ENCODE measurements at places on chromosomes 6 and 20.

DNA sequence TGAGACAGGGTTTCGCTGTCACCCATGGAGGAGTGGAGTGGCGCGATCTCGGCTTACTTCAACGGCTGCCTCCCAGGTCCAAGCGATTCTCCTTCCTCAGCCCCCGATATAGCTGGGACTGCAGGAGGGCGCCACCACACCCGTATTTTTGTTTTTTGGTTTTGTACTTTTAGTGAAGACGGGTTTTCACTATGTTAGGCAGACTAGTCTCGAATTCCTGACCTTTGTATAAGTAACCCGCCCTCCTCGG is 115.4 kb upstream of the BTN3A2 start:
- DNase-seq = no peak

- DNase-seq = peak; percentile 68
Measured at GRCh38 chr6:27592481-27593199, 119.7 kb upstream of the ZNF184 start.

DNA sequence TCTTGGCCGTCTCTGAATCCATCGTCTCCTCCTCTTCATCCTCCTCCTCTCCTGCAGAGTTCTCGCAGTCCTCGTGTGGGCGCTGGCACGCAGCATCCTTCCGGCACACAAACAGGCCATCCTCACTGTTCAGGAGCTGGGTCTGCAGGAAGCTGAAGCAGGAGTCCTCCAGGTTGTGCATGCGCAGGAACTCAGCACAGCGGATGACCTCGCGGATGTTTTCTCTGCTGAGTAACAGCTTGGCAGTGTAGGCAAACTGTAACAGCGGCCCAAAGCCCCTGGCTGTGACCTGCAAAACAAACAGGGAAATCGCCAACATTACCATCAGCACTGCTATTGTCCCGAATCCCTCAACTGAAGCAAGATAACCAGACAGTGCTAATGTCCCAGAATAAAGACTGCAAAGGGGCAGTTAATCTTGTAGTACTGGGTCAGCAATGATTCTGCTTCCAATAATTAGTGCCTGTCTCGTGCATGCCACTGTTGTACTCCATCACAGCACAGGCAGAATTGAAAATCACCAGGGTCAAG is 57.4 kb downstream of the GJA10 start:
- peak; percentile 80 for DNase-seq

- DNase-seq = no peak
Measured at GRCh38 chr20:57620274-57620990, at the start of gene ZBP1. TSS of gene ZBP1 (minus strand) at chr20:57620426. CDS start at chr20:57620295, 131 bp downstream.

DNA sequence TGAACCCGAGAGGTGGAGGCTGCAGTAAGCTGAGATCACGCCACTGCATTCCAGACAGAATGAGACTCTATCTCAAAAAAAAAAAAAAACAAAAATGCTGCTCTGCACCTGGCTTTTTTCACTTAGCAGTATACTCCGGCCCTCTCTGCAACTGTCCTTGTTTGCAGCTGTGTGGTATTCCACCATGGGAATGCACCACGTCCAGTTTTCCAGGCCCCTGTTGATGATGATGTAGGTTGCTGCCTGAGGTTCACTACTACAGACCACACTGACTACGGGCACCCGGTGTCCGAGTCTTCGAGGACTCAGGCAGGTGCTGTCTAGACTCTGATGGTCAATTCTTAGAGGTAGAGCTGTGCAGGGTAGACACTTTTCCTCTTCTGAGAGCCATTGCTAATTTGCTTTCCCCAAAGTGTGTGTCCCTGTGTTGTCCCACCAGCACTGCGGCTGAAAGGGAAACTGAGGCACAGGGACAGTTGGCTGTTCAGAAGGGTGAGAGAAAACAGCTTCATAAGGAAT is 56.5 kb downstream of the UBE2V1 start:
- DNase-seq = no peak

GRCh38 chr6:166419717-166420116 is 37.0 kb upstream of the MPC1 start:
- no peak for DNase-seq

DNA sequence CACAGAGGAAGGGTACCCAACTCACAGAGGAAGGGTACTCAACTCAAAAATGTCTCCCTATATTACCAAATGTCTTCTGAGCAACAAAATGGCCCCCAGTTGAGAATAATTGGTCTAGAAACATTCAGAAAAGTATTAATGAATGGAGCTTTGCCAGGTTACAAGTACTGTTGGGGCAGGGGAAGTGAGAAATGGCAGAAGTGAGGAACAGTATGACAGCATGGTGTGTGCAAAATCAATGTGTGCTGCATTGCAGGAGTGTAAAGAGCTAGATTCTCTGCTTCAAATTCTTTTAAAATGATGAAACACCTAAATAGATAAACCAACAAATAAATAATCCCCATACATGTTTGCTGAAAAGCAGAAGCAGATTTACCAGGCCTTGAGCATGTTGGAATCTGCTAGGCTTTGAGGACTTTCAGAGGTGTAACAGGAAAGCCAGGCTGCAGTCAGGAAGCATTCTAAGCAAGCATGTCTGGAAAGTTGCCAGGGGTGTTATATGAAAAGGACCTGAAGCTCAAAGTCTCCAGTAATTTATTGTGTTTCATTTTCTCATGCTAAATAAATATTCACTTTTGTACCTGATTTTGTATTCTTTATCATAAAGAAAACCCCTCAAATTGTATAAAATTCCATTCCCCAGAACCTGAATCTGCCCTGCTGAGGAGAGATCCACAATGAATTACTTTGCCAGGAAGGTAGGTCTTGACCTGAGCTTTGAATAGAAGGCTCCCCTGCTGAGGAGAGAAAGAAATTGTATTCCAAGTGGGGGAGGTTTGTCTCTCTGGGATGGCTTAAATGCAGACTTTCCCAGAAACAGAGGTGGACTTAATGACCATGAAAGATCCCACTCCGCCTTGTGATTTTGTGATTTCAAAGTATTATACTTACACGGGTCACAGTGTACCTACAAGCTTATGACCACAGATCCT is 265.0 kb upstream of the MARCKS start:
- peak; percentile 65 for DNase-seq

- DNase-seq = no peak
Measured at GRCh38 chr20:8132484-8133309, 631 bp downstream of the PLCB1 start.

DNA sequence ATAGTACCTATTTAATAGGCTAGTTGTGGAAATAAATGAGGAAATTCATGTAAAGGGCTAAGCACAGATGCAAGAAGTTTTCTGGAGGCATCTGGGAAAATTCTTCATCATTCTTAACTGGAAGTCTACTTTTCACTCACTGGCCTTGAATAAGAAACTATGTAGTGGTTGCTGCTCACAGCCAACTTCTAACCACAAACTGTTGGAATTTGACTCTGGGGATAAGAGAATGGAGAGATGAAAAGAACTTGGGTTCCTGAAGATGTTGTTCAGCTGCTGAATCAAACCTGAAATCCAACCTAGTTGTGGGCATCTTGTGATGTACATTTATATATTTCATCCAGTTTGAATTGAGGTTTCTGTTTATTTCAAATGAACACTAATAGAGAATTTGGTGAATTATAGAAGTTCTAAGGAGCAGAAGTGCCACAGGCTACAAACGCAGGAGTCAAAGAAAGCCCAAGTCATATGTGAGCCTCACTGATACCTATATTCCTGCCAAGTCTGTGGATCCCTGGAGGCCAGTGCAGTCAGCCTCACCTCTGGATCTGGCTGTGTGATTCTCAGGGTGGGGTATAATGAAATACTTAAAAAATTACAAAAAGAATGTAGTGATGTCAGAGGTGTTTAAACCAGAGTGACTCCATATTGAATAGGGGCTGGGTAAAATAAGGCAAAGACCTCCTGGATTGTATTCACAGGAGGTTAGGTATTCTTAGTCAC is 18.7 kb upstream of the MEI4 start:
- peak; percentile 93 for DNase-seq

DNA sequence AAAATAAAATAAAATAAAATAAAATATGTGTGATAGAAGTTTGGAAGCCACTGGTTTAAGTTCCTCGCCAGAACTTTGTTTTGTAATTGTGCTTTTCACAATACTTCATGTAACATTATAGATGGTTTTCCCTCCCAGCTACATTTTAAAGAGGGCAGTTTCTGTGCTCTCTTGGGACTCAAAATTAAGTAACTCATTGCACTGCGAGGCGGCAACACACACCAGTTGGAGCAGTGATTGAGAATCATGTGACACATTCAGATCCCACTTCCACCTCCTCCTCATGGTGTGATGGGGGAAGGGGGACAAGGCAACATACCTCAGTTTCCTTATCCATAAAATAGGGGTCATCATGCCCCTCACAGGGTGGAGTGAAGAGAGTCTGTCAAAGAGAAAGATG is 7.5 kb downstream of the C2 start:
- no peak for DNase-seq

GRCh38 chr6:18536591-18537055 is 149.5 kb downstream of the RNF144B start:
- DNase-seq = peak; percentile 2

DNA sequence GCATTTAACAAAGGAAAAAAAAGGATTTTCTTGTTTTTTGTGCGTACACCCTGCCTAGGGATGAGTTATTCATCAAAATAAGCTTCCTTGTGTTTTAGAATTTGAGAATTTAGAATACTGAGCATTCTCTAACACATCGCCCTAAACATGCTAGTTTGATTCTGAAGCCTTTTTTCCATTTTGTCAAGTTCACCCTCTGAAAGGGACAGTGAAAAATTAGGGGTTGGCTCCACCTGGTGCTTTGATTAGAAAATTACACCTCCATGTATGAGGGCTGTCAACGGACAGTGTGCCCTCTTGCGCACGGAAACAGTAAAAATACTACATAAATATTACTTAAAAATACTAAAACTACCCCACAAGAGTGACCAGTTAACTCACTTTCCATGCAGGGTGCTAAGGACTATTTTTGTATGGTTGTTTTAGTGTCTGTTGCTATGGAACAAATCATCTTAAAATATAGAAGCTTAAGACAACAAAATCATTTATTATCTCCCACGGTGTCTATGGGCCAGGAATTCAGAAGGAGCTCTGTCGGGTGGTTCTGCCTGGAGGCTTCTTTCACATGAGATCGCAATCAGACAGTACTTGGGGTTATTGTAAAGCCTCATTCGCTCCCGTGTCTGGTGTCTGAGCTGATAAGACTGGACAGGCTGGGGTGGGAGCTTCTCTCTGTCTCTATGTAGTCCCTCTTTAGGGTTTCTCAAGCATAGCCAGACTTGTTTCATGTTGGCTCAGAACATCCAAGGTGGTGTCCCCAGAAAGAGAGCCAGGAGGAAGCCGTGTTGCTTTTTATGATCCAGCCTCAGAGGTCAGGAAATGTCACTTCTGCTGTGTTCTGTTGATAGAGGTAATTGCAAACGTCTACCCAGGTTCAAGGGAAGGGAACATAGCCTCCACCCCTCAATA is 41.1 kb upstream of the TMEM170B start:
- DNase-seq = peak; percentile 92

GRCh38 chr20:53384392-53384791 is 209.2 kb downstream of the ZNF217 start:
- no peak for DNase-seq

- DNase-seq = peak; percentile 47
Measured at GRCh38 chr6:17905611-17906592, 81.5 kb downstream of the KIF13A start.

DNA sequence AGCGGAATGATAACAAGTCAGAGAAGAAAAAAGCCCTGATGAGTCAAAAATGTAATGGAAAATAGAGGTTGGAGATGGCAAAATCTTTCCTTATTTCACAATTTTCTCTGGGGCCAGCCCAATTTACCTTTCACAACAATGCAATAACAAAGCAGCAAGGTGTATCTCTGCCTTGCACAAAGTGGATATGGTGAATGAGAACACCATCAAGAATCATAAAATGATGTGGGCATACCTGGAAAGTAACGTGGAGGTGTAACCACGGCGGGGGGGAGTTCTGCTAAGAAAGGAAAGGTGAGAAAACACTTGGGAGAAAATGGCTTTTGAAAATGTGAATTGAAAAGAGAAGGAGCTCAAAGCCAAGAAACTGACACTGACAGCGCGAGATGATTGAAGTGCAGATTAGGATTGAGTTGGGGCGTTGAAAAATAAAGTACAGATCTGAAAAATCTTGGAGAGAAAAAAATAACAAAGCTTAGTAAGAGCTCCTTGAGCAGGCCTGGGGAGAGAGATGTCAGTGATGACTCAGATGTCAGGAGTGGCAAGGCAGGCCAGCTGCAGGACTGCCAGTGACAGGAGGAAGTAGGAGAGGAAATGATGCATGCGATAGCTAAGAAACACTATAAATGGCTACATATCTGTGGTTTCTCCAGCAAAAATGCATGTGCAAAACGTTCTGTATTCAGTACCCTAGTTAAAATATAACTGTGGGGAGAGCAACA is 26.2 kb downstream of the ARHGAP18 start:
- peak; percentile 94 for DNase-seq

GRCh38 chr6:168384045-168385036 is 56.6 kb upstream of the SMOC2 start:
- peak; percentile 9 for DNase-seq

DNA sequence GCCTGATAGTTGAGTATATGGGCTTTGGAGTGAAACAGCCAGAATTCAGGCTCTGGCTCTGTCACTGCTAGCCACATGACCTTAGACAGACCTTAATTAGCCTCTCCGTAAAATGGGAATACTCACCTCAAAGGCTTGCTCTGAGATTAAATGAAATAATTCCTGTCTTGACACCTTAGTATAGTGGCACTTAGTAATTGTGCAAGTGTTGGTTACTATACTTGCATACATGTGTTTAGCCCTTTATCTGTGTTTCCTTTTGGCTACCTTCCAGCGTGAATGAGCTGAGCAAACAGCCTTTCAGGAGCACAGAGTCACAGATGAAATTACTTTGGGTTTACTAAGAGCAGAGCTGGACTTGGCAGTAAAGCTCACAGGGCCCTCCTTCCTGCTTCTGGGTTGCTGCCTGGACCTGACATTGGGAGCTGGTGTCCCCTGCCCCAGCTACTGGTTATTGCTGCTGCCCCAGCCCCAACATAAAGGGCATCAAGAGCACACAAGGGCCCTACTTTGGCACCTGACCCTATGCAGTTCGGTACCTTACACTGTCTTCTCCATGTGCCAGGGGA is 32.8 kb downstream of the CD164 start:
- peak; percentile 47 for DNase-seq

DNA sequence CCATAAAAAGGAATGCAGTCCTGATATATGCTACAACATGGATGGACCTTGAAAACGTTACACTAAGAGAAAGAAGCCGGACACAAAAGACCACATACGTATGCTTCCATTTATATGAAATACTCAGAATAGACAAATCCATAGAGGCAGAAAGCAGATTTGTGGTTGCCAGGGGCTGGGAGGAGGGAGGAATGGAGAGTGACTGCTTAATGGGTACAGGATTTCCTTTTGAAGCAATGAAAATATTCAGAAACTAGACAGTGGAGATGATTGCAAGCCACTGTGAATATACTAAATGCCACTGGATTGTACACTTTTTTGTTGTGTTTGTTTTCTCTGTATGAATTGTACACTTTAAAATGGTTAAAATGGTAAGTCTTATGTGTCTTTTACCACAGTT is 29.4 kb upstream of the CDKN1A start:
- no peak for DNase-seq

- no peak for DNase-seq
Measured at GRCh38 chr20:25378884-25379733, 11.5 kb downstream of the ABHD12 start.

GRCh38 chr6:19811397-19812079 is 25.6 kb upstream of the ID4 start:
- no peak for DNase-seq

GRCh38 chr20:4916971-4917881 is 84.1 kb downstream of the SLC23A2 start:
- DNase-seq = peak; percentile 92

- no peak for DNase-seq
Measured at GRCh38 chr6:129411092-129411491, 298.9 kb downstream of the ARHGAP18 start.

GRCh38 chr6:64672131-64672530 is 1034.9 kb downstream of the EYS start:
- DNase-seq = no peak

GRCh38 chr6:31952140-31952805 is 6.4 kb downstream of the CFB start:
- peak; percentile 79 for DNase-seq
